ENCODE measurements at places on chromosomes 4 and X.

DNA sequence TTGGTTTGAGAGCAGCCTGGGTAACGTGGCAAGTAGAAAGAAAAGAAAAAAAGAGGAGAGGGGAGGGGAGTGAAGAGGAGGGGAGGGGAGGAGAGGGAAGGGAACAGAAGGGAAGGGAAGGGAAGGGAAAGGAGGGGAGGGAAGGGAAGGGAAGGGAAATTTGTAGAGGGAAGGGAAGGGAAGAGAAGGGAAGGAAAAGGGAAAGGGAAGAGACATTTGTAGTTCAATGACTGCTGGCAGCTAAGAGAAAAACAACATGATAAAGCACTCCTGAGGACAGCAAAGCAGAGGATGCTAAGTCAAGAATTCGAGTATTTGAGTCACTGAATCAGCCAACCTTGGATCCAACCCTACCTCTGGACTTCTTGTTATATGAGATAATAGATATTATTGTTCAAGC, 38.2 kb upstream of the BMP2K start:
- no peak for DNase-seq

GRCh38 chrX:23819385-23820234, 36.6 kb downstream of the SAT1 start:
- no peak for DNase-seq

- DNase-seq: no peak
Observed at GRCh38 chr4:8083086-8083825, 75.4 kb downstream of the ABLIM2 start.

DNA sequence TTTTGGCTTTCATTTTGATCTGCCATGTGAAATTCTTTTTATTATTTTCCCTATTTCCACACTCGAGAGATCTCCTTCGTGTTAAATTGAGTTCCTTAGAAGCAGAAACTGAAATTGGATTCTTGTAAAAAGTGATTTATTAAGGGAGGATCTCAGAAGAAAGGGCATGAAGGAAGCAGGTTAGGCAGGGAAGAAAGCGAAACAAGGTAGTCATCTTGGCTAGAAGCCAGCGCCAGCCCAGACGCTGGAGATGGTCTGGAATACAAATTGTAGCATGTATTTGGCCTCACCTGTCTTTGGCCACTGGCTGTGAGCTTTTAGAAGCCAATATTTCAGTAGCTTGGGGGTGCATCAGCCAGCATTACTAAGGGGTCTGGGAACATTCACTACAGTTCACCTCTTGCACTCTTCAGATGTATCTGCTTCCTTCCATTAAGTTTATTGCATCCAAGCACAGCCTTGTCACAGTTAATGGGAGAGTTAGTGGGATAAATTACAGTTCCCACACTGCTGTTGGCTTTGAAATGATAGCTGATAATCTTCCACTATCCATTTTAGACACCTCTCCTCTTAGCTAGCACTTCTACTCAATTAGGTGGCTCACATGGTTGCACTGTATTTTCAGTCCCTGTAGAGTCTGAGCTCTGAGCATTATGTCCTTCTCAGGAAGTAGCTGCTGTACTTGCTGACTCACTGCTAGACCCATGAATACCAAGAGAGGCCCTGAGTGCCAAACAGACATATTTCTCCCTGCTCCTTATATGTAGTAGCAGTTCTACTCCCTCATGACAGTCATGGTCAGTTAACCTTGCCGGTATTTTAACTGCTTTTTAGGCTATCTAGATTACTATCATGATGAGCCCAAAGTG, 14.6 kb downstream of the GRXCR1 start:
- no peak for DNase-seq

DNA sequence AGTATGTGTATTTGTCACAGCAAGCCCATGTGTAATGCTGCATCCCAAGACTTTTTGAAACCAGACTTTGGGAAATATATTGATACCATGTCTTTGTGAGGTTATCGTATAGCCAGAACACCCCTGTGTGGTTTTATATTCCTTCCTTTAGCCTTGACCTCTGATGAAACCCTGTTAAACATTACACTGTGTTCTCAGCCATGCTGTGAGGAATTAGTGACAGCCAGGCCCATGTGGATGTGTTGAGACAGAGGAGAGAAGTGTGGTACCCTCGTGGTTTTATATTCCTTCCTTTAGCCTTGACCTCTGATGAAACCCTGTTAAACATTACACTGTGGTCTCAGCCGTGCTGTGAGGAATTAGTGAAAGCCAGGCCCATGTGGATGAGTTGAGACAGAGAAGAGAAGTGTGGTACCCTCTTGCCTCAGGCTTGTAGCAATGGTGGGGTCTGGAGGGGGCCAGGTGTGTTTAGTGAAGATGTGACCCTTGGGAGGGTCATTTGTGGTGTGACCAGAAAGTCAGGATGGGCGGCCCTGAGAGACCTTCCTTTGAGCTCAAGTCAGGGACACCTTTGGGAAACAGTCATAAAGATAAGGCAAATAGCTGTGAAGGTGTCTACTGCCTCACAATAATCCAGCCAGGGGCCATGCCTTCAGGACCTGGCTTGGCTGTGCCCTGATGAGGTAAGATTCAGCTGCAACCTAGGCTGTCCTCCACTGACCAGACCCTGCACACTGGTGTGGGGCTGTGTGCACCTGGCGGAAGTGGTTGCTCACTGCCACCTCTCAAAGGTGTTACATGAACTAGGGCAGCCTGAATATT, 110.0 kb downstream of the IRF2 start:
- no peak for DNase-seq

DNA sequence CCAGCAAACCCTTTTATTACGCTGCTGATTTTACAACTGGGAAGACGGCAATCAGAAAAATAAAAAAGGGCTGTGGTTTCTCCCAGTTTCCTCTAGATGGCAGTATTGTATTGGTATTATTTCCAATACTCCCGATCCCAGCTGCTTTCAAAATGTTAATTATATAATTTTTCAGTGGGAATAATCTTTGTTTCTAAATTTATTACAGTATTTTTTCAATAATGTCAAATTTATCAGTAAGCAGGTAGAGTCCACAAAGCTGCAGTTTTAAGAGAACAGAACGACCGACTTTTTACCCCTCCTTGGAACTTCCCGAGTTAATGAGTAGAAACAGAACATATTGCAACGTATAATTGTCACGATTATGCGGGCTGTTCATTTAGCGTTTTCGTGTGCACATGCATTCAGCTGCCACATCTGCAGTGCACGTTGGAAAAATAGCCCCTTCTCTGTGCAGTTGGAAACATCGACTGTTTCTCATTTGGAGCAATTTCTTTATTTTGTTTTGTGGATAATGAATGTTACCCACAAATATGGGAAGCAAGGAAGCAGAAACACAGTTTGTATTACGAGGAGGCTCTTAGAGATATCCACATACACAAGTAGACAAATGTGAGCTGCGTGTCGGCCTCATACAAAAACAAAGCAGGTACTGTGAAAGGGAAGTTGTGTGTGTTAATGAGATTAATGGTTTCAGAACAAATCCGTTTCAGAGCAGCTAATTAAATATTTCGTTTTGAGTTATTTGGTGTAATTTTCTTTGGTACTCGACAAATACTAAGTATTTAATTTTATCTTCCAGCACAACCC, 188.0 kb downstream of the STIM2 start:
- no peak for DNase-seq

DNA sequence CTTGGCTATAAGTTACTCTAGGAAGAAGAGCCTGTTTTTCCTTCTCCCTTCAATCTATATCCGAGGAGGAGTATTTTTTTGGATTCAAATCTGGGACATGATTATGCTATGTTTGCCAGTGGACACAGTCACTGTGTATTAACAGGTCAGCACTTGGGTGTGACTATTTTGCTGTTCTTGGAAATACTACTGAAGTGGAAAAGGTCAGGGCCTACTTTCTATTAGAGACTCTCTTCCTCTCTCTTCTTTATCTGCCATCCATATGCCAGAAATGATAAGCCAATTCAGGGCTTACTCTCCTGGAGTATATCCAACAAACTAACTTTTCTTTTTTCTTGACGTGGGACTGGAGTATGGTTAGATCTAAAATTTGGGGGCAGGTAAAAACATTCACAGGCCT, 40.5 kb downstream of the MID1IP1 start:
- DNase-seq: no peak

- DNase-seq: no peak
Observed at GRCh38 chr4:579543-580175, 3.6 kb upstream of the TMEM271 start.

DNA sequence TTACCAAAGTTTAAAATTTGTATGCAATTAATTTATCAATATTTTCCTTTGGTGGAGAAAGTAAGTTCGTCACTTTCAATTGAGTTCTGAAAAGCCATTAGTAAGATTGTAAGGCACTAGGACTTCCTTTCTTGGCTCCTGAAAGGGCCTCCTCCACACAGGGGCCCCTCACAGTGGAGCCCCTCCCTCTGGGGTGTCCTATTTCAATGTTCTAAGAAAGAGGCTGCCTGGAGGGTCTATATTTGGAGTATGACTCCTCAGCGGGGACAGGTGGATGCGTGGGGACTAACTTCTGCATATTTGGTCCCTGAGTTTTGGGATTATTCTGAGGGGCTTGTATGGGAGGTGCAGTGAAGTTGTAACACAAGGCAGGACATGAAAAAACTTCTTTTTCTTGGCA, 1.6 kb upstream of the ARMCX4 start:
- DNase-seq: no peak

- no peak for DNase-seq
Observed at GRCh38 chr4:20463176-20463430, 211.4 kb downstream of the SLIT2 start.

- DNase-seq: no peak
Observed at GRCh38 chr4:154961263-154961662, 180.2 kb downstream of the RBM46 start.

DNA sequence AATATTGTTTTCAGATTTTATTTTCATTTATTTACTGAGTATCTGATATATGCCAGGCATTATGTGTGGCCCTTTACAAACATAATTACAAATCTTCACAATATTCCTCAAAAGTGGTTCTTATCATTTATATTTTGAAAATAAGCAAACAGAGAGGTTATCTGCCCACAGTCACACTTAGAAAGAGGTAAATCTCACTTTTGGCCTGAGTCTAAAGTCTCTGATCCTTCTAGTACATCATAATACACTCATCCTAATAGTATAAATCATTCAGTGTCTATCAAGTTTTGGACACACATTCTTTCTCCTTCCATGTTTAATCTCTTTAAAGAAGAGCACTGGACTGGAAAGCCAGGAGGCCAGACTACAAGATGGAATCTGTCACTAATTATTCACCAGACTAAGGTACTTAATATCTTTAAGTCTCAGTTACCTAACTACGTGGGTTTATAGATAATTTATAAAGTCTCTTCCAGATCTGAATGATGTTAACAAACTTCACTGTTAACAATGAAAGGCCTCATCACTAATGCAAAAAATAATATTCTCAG, 281.3 kb downstream of the PPP3CA start:
- DNase-seq: no peak

DNA sequence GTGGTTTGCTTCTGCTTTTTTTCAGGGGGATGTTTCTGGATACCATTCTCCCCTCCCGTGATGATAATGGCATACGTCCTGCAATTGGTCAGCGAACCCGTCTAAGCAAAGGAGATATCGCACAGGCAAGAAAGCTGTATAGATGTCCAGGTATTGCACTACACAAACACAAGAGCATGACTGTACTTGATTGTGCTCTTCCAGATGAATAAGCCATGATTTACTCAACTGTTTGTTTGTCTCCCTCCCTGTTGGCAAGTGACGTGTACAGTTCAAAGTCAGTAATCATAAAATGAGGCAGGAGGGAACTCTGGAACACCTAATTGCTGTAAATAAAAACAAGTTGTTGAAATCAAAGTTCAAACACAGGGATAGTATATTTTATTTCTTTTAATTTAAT, 141.4 kb downstream of the TLL1 start:
- no peak for DNase-seq

DNA sequence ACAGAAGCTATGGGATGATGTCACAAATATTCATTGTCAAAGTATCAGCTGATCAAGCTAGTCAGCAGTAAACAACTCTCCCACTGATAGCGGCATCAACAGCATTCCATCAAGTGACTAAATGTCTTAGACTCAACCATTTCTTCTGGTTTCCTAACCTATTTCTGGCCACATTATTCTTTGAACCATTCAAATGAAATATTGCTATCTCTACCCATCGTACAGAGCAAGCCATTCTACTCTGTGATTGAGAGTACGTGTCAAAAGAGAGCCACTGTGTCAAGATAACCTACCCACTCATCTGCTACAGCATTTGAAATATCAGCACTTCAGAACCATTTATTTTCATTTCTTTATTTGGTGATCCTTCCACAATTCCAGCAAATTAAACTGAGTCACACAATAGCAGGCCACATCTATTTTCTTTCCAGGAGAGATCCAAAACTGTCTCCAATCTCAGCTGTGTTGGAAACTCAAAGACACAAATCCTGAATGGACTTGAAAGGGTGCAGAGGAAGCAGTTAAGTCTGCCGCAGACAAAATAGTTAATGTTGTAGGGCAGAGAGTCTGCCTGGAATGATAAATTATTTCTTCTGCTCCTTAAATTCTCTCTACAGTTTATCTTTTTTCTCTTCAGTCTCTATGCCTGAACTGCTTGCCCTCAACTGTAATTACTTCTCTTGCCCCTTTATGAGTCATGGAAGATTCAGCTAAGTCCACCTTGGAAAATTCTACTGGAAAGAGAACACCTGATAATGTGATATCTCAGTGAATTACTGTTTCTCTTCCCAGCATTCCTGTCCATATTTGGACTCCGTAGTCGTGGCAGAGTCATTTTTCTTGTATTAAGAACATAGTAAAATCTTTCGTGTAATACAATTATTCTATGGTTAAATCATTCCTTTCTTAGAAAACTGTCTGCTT, 364.8 kb downstream of the PDGFC start:
- DNase-seq: no peak

DNA sequence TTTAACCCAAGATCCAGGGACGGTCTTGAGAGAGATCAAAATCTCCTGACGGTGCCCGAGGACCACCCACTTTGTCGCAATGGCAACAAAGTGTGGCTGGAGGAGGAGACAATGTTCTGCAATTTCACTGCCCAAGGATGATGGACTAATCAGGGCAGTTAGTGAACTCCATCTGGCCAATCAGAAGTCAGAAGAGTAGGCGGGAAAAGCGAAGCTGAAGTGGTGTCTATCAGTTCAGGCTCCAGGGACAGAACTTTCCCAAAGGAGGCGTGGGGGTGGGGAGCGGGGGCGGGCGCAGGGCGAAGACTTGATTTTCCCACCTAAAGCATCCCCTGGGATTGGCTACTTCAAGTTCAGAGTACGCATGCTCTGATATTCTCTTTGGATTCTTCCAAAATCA, 25.6 kb downstream of the SPACA5B start:
- no peak for DNase-seq

GRCh38 chr4:3524920-3525319, 7.3 kb downstream of the LRPAP1 start:
- DNase-seq: no peak

- no peak for DNase-seq
Observed at GRCh38 chr4:184729946-184730345, 4.0 kb downstream of the CENPU start.

- no peak for DNase-seq
Observed at GRCh38 chrX:31265383-31265782, 193.5 kb upstream of the FTHL17 start.

DNA sequence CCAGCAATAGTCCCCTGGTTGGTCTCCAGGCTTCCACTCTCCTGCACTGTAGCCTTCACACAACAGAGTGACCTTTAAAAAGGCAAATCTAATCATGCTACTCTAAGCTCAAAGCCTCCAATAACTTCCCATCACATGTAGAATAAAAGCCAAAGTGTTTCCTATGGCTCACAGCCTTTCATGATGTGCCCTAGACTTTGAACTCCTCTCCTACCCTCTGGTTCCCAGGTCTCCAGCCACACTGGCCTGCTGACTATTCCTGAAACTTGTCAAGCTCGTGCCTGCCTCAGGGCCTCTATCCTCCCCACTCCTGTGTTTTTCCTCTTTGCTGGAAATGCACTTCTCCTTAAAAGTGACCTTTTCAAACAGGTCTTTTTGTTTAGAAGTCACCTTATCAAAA, 3.1 kb downstream of the MANBA start:
- DNase-seq: no peak
